ENCODE measurements at places on chromosomes 12 and 14.

GRCh38 chr12:106145539-106146447 lies 7.0 kb upstream of the NUAK1 start:
- no peak for DNase-seq

- DNase-seq = no peak
These were observed 4.9 kb upstream of the SOX5 start for GRCh38 chr12:23954332-23954731.

DNA sequence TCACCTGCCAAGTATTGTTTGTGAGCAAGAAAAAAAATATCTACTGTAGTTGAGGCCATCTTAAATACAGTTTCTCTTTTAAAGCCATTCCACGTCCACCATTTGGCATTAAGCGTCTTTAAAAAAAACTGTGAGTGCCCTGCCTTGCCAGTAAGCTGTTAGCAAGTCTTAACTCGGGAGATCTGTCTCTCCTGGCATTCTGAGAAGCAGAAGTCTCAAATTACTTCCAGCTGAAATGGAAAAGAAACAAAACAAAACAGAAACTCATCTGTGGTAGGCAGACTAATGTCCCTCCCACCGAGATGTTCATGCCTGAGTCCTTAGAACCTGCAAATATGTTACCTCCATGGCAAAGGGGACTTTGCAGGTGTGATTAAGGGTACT lies 126.2 kb downstream of the CRADD start:
- peak; percentile 70 for DNase-seq

DNA sequence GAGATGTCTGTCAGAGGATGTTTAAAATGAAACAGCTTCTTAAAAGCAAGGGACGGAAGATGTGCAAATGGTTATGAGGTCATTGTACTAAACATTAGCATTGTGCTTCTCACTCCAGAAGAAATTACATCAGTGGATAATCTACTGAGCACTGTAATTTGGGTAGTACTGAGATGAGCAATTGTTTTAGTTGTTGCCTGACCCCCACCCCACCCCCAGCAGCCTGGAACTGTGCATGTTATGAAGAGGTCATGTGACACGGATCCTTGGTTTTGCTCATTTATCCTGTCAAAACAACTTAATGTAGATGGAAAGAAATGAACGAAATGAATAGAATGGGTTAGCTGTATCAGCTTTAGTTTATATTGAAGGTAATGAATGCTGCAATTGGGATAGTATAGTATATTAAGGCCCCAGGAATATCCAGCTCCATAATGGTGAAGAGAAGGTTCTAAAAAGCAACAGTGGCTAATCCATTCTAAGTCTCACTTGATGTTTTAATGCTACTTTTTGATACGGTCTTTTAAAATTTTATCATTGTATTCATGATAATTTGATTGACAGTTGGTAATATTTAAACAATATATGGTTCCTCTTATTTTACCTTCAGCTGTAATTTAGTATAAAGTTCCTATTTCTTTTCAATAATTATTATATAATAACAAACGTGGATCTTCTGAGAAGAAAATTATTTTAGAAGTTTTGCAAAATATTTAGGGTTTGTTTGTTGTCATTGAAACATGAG lies 58.5 kb downstream of the WNK1 start:
- DNase-seq = no peak

DNA sequence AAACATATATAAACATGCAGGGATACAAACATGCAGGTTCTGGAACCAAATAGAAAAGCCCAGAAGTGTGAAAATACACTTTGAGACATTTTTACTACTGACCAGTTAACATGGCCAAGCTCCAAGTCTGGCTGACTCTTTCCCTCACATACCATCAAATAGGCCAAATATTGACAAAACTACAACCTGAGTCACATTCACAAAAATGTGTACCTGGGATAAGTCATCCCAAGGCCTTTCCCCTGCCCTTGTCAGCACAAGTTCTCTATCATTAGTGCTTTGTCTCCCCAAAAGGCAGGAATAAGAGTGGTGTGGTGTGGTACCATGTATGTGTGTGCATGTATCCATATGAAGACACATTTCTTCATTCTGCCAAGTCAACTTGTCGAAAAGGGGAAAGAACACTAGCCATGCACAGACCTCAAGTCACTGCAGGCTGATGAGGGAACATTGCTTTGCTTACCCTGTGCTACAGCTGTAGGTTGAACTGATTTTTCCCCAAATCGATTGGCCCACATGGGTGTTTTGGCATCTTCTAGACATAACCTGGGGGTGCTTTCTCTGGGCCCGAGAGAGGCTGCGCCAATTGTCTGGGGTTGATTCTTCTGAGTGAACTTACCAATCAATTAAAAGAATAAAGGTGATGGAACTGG lies 14.9 kb downstream of the HOXC4 start:
- no peak for DNase-seq

- no peak for DNase-seq
These were observed 16.0 kb downstream of the EIF2B2 start for GRCh38 chr14:75018694-75019093.

GRCh38 chr12:104499668-104500332 lies 43.1 kb downstream of the CHST11 start:
- no peak for DNase-seq

DNA sequence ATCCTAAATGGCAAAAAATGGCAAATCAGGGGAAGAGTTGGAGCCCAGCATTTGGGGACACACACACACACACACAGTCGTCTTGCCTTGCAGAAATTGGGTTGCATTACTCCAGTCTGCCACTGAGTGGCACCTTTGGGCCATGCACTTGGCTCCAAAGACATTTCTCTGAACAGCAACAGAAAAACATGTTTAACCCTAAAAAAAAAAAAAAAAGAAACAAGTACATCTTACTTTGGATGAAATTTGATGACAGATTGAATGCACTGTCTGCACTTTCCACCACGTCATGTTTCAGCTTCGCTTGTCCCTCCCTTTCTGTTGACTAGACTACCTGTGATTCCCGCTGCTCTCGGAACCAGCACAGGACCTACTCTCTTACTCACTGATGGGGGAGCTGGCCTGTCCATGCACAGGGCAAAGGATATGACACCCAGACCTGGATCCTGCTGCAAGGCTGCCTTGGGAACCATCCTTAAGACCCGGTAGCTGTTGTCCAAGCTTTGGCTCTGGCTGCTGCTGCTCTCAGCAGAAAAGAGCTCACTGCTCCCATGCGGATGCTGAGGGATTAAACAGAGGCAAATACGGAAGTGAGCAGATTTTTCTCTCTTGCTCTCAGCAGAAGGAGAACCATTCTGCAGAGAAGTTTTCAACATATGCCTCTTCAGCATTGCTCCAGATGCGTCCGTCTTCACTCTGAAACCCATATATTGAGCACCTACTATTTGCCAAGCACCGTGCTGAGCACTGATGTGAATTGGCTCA lies 376.8 kb downstream of the DPF3 start:
- peak; percentile 61 for DNase-seq

DNA sequence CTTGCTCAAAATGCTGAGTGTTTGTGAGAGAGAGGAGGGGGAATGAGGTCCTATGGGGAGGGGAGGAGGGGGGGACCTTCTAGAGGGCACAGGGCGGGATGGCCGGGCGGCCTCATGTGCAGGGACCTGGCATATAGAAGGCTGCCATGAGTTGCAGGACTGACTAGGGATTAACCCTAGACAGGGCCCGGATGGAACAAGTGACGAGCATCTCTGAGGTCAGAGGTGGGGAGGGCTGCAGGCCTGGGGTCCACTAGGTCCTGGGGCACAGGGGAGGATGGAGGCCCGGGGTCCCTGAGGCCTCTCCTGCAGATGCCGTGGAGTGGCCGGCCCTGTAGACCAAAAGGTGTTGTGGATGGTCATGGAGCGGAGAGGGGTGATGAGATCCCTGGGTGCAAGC lies 104.0 kb upstream of the EIF5 start:
- DNase-seq = no peak

GRCh38 chr12:54385251-54385914 lies 850 bp upstream of the ZNF385A start:
- DNase-seq = no peak

GRCh38 chr12:46358791-46359666 lies 13.5 kb downstream of the SLC38A2 start:
- no peak for DNase-seq

GRCh38 chr12:54258201-54258681 lies 21.7 kb downstream of the CBX5 start:
- peak; percentile 8 for DNase-seq

DNA sequence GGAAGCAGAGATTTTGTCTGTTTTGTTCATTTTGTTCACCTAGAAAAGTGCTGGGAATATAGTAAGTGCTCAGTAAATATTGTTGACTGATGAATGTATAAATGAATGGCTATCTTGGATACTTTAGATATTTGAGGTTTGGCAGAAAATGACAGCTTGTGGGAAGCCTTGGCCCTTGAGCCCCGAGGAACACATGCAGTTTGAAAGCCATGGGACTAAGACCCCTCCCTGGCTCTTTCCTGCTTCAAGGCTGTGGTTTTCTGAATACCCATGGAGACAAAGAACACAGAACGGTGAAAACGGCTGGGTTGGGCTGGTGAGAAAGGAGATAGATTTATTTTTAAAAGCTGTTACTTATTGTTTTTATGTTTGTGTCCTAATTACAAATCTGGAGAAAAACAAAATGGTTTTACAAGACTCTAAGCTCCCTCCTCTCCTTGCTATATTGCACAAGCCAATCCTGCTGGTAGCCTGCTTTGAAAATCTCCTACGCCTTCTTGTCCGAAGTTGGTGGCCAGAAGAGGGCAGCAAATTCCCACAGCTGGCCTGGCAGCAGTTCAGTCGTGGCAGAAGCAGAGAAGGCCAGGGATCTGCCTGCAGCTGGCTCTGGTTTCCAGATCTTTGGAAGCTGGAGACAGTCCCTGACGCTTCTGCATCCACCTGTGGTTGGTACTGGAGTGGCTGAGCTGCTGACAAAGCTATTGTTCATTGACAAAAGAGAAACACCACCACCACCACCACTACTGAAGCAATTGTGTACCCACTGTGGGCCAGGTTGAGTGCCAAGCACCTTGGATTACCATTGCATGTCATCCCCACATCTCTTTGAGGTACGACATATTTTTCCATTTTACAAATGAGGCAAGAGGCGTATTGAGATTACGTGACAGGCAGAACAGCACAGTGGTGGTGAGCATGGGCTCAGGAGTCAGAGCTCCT lies 5.2 kb upstream of the KRT85 start:
- DNase-seq = peak; percentile 95

DNA sequence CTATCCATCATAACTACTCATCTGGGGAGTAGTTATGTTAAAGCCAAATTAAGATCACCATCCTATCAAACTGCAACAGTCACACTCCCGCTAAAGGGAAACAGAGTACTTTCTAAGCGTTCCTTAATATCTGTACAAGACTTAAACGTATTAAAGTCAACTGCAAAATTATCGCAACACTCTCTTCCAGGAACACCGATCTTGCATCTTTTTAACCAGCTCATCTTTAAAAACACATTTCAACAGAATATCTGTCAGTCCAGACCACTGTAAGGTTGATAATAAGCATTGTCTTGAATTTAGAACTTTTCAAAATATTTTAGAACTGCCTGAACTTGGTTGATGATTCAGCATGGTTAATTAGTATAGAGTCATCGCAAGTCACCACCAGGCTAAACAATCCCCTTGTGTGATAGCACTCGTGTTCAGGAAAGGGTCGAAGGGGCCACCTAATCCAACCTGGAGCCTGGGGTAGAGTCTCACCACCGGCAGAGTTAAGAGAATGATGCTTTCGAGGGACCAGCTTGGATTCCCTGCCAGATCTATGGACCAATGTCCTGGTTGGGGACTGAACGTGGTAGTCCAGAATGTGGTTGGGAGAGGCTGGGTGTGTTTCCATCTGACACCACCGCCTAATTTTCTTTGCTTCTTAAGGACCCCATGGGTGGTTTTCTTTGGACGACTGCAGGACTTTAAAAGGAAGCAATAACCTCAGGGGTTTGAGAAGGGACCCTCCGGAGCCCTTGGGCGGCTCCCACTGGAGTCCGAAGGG lies 890 bp downstream of the SPTLC2 start:
- DNase-seq = peak; percentile 41

DNA sequence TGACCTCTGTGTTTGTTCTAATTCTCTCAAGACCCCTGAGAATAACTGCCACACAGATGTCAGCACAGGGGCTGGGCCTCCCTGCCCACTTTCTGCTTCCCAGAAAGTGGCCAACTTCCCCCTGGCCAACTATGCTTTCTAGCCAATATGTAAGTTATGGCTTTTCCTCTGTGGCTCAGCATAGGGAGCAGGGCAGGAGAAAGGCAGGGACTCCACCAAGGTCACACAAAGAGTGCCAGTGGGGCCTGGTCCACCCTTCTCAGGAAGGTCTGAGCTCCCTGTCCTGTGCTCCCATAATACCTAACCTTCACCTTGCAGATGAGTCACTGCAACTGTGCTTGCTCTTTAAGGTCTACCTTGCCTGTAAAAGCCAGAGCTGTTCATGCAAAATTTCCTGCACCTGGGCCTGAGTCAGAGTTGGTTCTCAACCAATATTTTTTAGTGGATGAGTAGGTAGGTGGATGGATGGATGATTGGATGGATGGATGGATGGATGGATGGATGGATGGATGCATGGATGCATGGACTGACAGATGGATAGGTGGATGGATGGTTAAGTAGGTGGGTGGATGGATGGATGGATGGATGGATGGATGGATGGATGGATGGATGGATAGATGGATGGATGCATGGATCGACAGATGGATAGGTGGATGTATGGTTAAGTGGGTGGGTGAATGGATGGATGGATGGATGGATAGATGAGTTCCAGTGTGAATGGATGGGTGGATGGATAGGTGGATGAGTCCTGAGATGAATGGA lies 64.2 kb downstream of the DIO3 start:
- DNase-seq = no peak

DNA sequence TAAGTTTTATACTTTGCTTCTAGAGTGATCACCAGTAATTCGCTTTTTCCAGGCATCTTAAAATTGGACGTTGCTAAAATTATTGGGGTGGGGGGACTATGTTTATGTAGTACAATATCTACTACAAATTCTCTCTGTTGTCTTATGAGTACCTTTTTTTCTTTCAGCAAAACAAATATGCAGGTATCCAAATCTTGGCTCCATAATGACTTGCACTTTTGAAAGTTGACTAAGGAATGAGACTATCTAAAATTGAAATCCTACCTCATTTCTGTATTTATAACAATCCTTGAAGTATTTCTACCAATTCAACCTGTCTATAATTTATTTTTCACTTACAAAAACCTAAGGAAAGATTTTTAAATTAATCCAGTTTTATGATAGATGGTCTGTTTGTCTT lies 2.4 kb downstream of the DYNC1H1 start:
- DNase-seq = no peak

DNA sequence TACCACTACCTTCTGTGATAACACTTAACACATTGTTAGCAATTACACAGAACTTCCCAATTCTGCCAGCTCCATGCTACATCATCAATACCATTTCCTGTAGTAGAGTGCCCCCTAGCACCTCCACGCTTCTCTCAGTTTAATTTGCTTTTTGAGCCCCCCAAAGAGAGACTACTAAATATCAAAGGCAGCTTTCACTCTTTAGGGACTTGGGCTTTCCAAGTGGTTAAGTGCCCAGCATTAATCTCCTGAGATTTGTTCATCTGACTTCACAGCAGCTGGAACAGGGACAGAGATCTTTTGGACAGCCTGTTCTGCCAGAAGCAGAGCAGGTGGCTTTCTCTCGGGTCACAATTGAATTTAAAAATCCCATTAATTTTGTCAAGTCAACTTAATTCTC lies 954.9 kb downstream of the DIO2 start:
- no peak for DNase-seq
